Activated naive CD8-positive, alpha-beta T cell treated with anti-CD3 and anti-CD28 coated beads, Interleukin-2, amount 10 ng/mL, durations not matched to agents 7 days and 5 days (primary cell): ENCODE measurements at places on chromosomes 16 and 17. TPM values are rescaled to one million over a fixed set of nuclear protein-coding genes. Genes with fewer than 3 reads are reported as not detected.

Gene TMEM238L
- total RNA-seq, result not detected

Gene MSLN
- total RNA-seq, result not detected

Gene CLN3
- 60.0 TPM for total RNA-seq

Gene HBQ1
- total RNA-seq, result not detected

Gene KLHL10
- not detected for total RNA-seq

Gene PRR35
- not detected for total RNA-seq

DNA sequence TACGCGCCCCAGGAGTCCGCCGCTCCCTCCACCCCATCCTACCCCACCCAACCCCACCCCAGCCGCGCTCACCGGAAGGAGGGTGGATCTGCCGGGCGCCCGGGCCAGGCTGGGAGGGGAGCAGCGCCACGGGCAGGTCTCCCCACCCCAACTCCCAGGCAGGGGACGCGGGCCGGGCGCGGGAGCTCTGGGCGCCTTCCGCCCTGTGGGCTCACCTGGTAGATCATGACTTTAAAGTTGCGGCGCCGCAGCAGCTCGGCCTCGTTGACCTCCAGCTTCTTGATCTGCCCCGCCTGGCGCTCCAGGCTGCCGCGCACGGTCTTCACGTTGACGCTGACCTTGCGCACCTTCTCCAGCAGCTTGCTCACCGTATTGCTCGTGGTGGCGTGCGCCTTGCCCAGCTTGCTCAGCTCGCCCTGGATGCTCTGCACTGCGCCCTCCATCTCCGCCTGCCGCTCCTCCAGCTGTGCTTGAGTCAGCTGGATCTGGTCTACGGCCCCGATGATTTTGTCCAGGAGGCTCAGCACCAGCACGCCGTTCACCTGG lies 571 bp downstream of the CAVIN1 start:
- no peaks in the 10 kb centered on the region for H3K36me3 ChIP-seq
- H3K4me1 ChIP-seq, result peaks cover 11% of the 10 kb centered on the region
- peak overlapping the region; percentile 88 for H3K4me3 ChIP-seq

DNA sequence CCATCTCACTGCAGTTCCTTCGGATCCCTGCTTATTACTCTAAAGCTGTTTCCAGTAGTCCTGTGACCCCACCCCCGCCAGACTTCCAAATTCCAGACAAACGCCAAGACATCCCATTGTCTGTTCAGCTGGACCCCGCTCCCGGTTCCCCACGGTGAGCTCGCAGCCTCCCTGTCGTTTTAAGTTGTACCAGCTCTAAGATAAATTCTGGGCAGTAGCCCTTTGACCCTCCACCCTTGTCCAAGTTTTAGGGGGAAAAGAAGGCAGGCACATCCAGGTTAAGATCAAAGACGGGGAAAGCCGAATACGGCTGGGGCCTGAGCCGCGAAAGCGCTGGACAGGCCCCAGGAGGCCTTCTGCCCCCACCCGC lies 589 bp downstream of the ARL6IP1 start:
- peak overlapping the region; percentile 99 for H3K4me3 ChIP-seq
- H3K27ac ChIP-seq, result peak overlapping the region; percentile 98
- H3K27me3 ChIP-seq, result no peaks in the 10 kb centered on the region
- H3K36me3 ChIP-seq, result peaks cover 28% of the 10 kb centered on the region
- H3K4me1 ChIP-seq, result peaks cover 49% of the 10 kb centered on the region
- DNase-seq, result no peak

- no peak overlapping the region for H3K4me3 ChIP-seq
- peaks cover 5% of the 10 kb centered on the region for H3K4me1 ChIP-seq
- H3K27me3 ChIP-seq, result peaks cover 13% of the 10 kb centered on the region
- H3K36me3 ChIP-seq, result no peaks in the 10 kb centered on the region
- no peak for DNase-seq
- no peak overlapping the region for H3K27ac ChIP-seq
Observed at GRCh38 chr16:75244844-75245758, 6.3 kb downstream of the BCAR1 start.

DNA sequence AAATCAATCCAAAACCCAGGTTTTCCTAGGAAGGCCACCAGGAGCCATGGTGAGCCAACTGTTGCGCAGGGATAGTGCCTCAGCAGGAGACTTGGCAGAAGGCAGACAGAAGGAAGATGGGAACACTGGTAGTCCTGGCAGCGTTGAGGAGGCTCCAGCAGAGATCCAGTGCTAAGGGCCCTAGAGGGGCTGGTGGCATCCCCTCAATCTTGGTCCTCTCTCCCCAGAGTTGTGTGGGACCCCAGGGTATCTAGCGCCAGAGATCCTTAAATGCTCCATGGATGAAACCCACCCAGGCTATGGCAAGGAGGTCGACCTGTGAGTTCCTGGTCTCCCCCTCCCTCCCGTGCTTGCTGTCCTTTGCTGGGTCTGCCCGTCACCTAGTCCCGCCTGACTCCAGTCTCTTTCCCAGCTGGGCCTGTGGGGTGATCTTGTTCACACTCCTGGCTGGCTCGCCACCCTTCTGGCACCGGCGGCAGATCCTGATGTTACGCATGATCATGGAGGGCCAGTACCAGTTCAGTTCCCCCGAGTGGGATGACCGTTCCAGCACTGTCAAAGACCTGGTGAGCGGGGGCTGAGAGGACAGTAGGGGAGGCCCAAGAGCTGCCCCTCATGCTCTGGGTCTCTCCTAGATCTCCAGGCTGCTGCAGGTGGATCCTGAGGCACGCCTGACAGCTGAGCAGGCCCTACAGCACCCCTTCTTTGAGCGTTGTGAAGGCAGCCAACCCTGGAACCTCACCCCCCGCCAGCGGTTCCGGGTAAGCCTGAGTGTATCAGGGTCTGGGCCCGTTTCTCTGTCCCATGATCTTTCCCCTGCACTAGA lies 5.7 kb downstream of the CFAP119 start:
- peaks cover 11% of the 10 kb centered on the region for H3K36me3 ChIP-seq
- DNase-seq, result no peak
- no peaks in the 10 kb centered on the region for H3K27me3 ChIP-seq
- peaks cover 9% of the 10 kb centered on the region for H3K4me1 ChIP-seq

DNA sequence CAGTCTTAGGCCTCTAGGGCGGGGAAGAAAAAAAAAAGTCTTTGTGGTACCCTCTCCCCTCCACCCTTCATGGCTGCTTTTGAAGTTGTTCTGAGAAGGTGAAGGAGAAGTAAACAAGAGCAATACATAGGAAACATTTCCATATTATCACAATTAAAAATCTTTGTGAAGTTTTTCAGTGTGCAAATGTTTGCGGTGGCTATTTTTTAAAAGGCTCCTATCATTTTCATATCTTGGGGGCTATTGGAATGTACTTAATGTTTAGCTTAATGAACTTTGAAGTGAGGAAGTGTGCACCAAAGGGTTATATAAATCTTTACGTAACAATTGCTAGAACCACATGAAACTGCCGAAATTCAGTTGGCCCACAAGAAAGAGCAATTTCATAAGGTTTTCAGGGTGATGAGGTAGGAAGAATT lies 7.6 kb downstream of the NOL11 start:
- H3K27me3 ChIP-seq, result no peaks in the 10 kb centered on the region
- DNase-seq, result no peak
- peak overlapping the region; percentile 84 for H3K27ac ChIP-seq
- peaks cover 47% of the 10 kb centered on the region for H3K36me3 ChIP-seq
- H3K4me3 ChIP-seq, result peak overlapping the region; percentile 62

- peaks cover 2% of the 10 kb centered on the region for H3K4me1 ChIP-seq
- no peak overlapping the region for H3K27ac ChIP-seq
- no peaks in the 10 kb centered on the region for H3K27me3 ChIP-seq
- H3K4me3 ChIP-seq, result no peak overlapping the region
Observed at GRCh38 chr17:75987041-75987440, 8.0 kb downstream of the TEN1 start.

- H3K36me3 ChIP-seq, result peaks cover 32% of the 10 kb centered on the region
- H3K4me3 ChIP-seq, result peak overlapping the region; percentile 8
- peaks cover 31% of the 10 kb centered on the region for H3K4me1 ChIP-seq
Observed at GRCh38 chr17:49819138-49819537, 28.7 kb downstream of the TAC4 start.

DNA sequence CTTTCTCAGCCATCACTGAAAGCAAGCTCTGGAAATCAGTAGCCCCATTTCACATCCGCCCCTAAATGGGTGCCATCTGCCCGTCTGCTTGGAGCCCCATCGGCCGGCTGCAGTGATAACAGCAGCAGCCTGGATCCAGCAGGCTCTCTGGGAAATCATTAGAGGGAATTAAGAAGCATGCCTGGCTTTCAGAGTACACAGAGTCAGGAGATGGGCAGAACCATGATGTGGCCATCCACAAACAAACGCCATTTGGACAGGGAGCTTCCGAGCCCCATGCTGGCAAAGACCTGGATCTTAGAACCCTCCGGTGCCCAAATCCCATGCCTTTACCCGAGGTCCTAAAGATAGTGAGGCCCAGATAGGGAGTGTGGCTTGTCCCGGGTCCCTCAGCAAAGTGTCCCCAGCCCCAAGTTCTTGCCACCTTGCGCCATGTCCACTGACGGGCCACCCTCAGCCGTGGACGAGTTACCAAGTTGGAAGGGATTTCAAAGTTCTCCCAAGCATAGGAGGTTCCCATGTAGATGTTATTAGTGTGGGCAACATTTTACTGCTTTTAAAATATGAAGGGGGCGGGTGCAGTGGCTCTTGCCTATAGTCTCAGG lies 1.0 kb upstream of the LITAF start:
- peaks cover 30% of the 10 kb centered on the region for H3K4me1 ChIP-seq
- H3K27ac ChIP-seq, result peak overlapping the region; percentile 91
- H3K27me3 ChIP-seq, result peaks cover 10% of the 10 kb centered on the region
- peaks cover 5% of the 10 kb centered on the region for H3K36me3 ChIP-seq

GRCh38 chr16:84851192-84852127 lies 31.7 kb downstream of the CRISPLD2 start:
- no peak overlapping the region for H3K4me3 ChIP-seq
- H3K36me3 ChIP-seq, result no peaks in the 10 kb centered on the region
- no peak for DNase-seq
- H3K27ac ChIP-seq, result no peak overlapping the region

- H3K27ac ChIP-seq, result no peak overlapping the region
- peaks cover 14% of the 10 kb centered on the region for H3K4me1 ChIP-seq
- H3K36me3 ChIP-seq, result no peaks in the 10 kb centered on the region
- no peaks in the 10 kb centered on the region for H3K27me3 ChIP-seq
- no peak for DNase-seq
- H3K4me3 ChIP-seq, result no peak overlapping the region
Observed at GRCh38 chr17:50657627-50658026, 22.9 kb downstream of the ABCC3 start.

DNA sequence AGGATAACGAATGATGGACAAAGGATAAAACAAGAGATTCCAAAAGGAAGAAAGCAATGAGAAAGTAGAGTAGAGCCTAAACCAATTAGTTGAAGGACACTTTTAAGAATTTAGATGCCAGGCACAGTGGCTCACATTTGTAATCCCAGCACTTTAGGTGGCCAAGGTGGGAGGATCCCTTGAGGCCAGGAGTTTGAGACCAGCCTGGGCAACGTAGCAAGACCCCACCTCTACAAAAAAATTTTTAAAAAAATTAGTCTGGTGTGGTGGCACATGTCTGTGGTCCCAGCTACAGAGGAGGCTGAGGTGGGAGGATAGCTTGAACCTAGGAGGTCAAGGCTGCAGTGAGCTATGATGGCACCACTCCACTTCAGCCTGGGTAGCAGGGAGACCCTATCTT lies 20.0 kb downstream of the ABCA10 start:
- H3K27ac ChIP-seq, result no peak overlapping the region
- DNase-seq, result no peak
- H3K4me3 ChIP-seq, result no peak overlapping the region
- H3K27me3 ChIP-seq, result no peaks in the 10 kb centered on the region
- H3K4me1 ChIP-seq, result no peaks in the 10 kb centered on the region
- no peaks in the 10 kb centered on the region for H3K36me3 ChIP-seq

DNA sequence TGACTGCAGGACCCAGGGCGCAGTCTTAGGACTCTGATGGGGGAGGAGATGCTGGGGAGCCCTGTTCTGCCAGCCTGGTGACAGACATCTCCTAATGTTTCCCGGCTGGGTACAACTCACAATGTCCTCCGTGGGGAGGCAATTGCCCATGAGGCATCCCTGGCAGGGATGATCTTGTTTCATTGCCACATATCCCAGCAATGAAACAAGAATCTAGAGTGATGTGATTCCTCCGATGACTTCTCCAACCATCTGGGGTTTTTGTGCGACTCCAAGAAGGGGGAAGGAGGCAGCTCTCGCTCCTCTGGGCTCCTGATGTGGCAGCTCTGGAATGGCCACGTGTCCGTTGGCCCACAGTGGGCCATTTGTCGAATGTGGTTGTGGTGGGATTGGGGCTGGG lies 255.8 kb downstream of the SEC14L1 start:
- no peak for DNase-seq
- H3K27ac ChIP-seq, result peak overlapping the region; percentile 23

GRCh38 chr16:7314163-7314562 lies 18.5 kb upstream of the RBFOX1 start:
- no peak for DNase-seq
- no peak overlapping the region for H3K27ac ChIP-seq
- no peak overlapping the region for H3K4me3 ChIP-seq
- H3K4me1 ChIP-seq, result no peaks in the 10 kb centered on the region
- no peaks in the 10 kb centered on the region for H3K27me3 ChIP-seq

GRCh38 chr17:10105513-10106001 lies 92.8 kb downstream of the GAS7 start:
- no peak for DNase-seq
- H3K4me3 ChIP-seq, result no peak overlapping the region
- peaks cover 2% of the 10 kb centered on the region for H3K4me1 ChIP-seq
- peaks cover 9% of the 10 kb centered on the region for H3K27me3 ChIP-seq
- H3K36me3 ChIP-seq, result no peaks in the 10 kb centered on the region

DNA sequence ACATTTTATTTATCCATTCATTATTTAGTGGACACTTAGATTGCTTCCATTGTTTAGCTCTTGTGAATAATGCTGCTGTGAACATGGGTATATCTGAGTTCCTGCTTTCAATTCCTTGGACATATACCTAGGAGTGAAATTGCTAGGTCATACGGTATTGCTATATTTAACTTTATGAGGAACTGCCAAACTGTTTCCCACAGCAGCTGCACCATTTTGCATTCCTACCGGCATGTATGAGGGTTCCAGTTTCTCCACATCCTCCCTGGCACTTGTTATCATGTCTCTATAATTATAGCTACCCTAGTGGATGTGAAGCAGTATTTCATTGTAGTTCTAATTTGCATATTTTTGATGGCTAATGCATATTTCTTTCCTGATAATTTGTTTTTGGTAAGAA lies 23.7 kb upstream of the DRG2 start:
- H3K4me3 ChIP-seq, result no peak overlapping the region
- H3K36me3 ChIP-seq, result peaks cover 5% of the 10 kb centered on the region
- H3K27me3 ChIP-seq, result no peaks in the 10 kb centered on the region
- no peaks in the 10 kb centered on the region for H3K4me1 ChIP-seq
- no peak for DNase-seq
- H3K27ac ChIP-seq, result no peak overlapping the region
